ENCODE measurements at places on chromosomes 6 and 20. TPM values are rescaled to one million over a fixed set of nuclear protein-coding genes. Genes with fewer than 3 reads are reported as not detected.

ZNF322 gene
- 19.1 TPM for total RNA-seq

RHAG gene
- 0.32 TPM for total RNA-seq

LRFN2 gene
- total RNA-seq = not detected

CRYBG1 gene
- 30.7 TPM for total RNA-seq

SLC44A4 gene
- 0.56 TPM for total RNA-seq

DNA sequence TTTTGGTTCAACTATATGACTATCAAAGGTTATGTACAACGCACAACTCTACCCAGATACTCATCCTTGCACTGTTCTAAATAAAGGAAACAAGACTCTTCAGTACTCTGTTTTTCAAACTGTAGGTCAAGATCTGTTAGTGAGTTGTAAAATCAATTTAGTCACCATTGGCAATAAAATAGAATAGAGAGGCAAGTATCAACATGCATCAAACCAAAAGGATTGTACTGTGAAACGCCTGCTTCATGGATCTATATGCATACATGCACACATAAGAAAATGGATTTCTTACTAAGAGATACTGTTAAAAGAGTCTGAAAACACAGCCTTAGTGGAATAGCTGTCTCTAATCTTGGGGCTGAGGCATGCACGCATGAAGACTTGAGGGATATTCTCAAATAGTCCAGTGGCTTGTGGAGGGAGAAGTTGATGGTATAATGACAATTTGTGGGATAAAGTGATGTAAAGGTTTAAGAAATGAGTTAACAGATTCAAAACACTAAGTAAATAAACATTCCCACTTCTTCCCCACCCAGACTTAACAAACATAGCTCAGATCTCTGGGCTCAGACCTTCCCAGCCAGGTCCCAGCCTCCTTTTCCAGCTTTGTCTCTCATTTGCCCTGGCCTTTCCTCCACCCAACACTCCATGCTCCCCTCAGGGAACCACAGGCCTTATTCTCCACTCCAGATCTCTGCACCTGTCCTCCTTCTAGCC is 10.7 kb upstream of the LZTS3 start:
- no peak for DNase-seq
- no peak overlapping the region for H3K4me3 ChIP-seq
- H3K27ac ChIP-seq = no peak overlapping the region
- no peaks in the 10 kb centered on the region for H3K27me3 ChIP-seq
- no peaks in the 10 kb centered on the region for H3K4me1 ChIP-seq

DNA sequence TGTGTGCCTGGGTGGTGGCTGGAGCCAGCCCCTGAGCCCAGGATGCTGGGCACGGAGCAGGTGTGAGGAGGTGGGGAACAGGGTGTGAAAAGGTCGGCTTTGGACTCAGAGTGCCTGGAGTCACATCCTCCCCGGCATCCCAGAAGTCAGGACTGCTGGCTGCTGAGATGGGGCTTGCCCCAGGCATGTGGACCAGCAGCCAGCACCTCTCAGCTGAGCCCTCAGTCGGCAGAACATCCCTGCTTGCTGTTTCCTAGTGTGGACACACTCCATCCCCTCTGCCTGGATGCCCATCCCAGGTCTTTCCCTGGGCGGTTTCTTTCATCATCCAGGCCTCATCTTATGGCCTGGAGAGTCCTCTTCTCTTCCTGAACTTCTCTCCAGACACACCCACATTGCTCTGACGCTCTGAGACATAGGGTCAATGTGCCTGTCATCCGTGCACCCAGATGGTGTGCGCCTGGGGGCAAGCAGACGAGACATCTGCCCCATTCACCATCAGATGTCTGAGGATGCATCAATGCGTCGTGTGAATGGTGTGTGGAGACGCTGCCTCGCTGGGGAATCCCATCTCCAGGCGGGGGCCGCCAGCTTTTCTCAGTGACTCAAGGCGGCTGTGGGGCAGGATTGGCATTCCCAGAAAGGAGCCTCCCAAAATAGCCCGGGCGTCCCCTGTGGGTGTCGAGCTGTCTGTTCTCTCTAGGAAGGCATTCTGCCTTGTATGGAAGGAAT is 104.2 kb downstream of the SYCP2 start:
- H3K4me1 ChIP-seq = peaks cover 11% of the 10 kb centered on the region
- no peaks in the 10 kb centered on the region for H3K36me3 ChIP-seq
- no peak for DNase-seq
- H3K4me3 ChIP-seq = no peak overlapping the region
- H3K27me3 ChIP-seq = no peaks in the 10 kb centered on the region
- H3K27ac ChIP-seq = no peak overlapping the region

DNA sequence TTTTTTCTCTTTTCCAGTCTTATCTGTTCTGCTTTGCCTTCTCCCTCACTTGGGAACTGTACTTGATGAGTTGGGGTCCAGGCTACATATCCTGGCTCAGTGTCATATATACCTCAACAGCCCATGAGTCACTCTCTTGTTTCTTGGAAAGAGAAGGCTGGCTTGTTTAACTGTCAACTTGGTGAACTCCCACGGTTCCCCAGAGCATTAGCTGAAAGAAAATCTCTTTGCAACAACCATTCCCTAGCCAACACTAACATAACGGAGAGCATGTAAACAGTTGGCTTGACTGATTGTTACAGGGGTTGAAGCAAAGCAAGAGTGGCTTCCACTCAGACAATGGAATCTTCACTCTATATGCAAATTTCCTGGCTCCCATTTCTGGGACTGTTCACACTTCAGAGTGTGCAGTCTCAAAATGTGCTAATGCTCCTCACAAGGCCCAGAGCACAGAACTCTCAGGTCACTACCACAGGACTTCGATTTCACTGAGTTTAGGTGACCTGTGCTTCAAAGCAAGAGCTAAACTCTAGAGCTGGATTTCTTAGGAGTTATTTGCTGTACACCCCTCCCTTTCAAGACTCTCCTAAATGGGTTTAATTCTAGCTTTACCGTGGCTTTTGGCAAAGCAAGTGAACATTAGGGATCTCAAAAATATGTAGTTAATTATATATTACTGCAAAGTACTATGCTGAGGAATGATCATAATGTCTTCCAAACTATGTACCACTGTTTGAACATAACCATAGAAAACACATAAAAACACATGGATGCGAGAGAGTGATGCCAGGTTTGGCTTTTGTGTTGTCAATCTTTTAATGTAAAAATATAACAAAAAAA is 609.8 kb downstream of the RFPL4B start:
- no peak for DNase-seq
- H3K4me1 ChIP-seq = no peaks in the 10 kb centered on the region
- no peak overlapping the region for H3K4me3 ChIP-seq
- no peak overlapping the region for H3K27ac ChIP-seq

DNA sequence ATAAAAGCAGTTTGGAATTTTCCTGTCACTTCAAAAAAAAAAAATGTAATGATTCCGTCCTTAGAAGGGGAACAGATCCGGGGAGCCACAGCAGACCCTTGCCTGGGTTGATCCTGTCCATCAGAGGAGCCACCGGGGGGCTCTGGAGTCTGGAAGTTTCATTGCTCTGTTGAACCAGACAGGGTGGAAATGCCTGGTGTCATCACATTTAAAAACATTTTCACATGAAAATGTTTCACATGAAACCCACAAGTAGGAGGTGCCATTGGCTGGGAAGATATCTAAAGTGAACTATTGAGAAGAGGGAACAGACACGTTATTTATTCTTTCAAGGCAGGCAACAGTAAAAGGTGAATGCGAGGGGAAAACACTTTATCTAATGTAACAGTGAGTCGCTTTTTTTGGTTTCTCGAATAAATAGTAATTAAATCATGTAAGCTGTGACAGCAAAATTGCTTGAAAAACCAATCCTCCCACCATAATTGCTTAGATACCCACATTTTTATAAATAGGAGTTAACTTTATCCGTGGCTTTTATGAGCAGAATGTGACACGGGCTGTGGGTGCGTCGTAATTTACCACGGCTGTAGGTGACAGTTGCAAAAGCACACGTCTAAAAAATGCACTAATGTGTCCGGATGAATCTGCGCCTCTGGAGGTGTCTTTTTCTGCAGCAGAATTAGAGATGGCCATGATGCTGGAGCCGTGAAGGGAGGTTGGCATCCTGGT is 323.4 kb downstream of the TAF4 start:
- no peak for DNase-seq
- no peak overlapping the region for H3K4me3 ChIP-seq
- no peak overlapping the region for H3K27ac ChIP-seq
- H3K27me3 ChIP-seq = no peaks in the 10 kb centered on the region
- no peaks in the 10 kb centered on the region for H3K36me3 ChIP-seq

- H3K36me3 ChIP-seq = no peaks in the 10 kb centered on the region
- H3K27ac ChIP-seq = no peak overlapping the region
- H3K27me3 ChIP-seq = no peaks in the 10 kb centered on the region
- H3K4me1 ChIP-seq = no peaks in the 10 kb centered on the region
- DNase-seq = no peak
- no peak overlapping the region for H3K4me3 ChIP-seq
These were observed 123.5 kb downstream of the TCP11 start for GRCh38 chr6:35017411-35018181.

DNA sequence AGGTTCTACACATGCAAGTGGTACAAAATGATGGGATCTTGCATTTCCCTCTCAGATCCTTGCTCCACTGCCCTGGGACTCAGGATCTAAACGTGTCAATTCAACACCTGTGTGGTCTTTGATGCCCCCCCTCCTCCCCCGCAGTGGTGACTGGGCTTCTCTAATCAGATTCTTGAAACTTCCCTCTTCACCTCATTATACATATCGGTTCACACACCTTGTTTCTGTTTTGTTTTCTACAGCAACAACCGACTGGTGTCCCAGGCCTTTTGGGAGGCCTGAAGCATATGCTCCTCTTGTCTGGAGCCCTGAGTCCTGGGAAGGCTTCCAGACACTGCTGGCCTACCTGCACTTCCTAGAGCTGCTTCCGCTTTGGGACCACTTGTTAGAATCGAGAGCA is 20.0 kb downstream of the SAMD3 start:
- no peaks in the 10 kb centered on the region for H3K27me3 ChIP-seq
- DNase-seq = no peak
- H3K4me3 ChIP-seq = no peak overlapping the region
- H3K27ac ChIP-seq = 0 out of 2 replicates have a peak overlapping the region, but pooled peaks have one; percentile 2
- H3K36me3 ChIP-seq = no peaks in the 10 kb centered on the region

- H3K27ac ChIP-seq = no peak overlapping the region
- no peak overlapping the region for H3K4me3 ChIP-seq
- H3K4me1 ChIP-seq = no peaks in the 10 kb centered on the region
- no peaks in the 10 kb centered on the region for H3K27me3 ChIP-seq
These were observed 1196.7 kb upstream of the CITED2 start for GRCh38 chr6:140571145-140571544.

DNA sequence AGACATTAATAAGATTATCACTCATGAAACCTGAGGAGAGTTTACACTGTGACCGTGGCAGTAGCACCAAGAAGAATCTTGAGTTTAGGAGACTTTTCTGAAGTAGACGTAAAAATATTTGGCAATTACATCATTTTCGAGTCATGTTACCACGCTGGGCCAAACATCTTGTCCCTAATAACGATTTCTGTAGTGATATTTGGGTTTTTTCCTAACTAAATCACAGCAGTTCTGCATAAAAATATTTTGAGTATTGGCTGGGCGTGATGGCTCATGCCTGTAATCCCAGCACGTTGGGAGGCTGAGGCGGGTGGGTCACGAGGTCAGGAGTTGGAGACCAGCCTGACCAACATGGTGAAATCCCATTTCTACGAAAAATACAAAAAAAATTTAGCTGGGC is 262.4 kb downstream of the PHF3 start:
- H3K27ac ChIP-seq = no peak overlapping the region
- H3K27me3 ChIP-seq = no peaks in the 10 kb centered on the region
- H3K4me1 ChIP-seq = no peaks in the 10 kb centered on the region
- DNase-seq = no peak
- no peak overlapping the region for H3K4me3 ChIP-seq

- no peaks in the 10 kb centered on the region for H3K27me3 ChIP-seq
- DNase-seq = no peak
- H3K4me3 ChIP-seq = no peak overlapping the region
- H3K36me3 ChIP-seq = peaks cover 20% of the 10 kb centered on the region
These were observed 22.7 kb downstream of the MRPL14 start for GRCh38 chr6:44104481-44105021.

DNA sequence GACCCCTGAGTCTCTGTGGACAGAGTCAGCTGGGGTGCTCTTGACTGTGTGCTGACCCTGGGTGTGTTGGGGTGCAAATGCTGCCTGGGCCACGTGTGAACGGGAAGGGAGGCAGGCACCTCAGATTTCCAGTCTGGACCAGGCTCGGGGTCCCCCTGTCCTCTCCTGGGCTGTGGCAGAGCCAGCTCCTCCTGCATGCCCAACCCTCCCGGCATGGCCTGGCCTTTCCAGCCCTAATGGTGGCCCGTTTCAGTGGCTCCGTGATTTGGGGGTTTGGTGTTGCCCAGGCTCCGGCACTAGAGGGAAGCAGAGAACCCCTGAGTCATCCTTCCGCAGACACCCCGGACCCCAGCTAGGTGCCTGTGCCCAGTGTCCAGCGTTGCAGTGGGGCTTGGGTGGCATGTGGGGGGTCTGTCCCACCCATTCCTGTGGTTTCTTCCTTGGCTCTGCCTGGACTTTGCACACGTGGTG is 9.1 kb downstream of the RBM38 start:
- H3K27me3 ChIP-seq = no peaks in the 10 kb centered on the region
- H3K4me3 ChIP-seq = peak overlapping the region; percentile 72
- no peak for DNase-seq
- H3K36me3 ChIP-seq = peaks cover 35% of the 10 kb centered on the region
- peaks cover 53% of the 10 kb centered on the region for H3K4me1 ChIP-seq

GRCh38 chr6:128601060-128601459 is 80.7 kb upstream of the PTPRK start:
- H3K4me1 ChIP-seq = no peaks in the 10 kb centered on the region
- no peaks in the 10 kb centered on the region for H3K27me3 ChIP-seq
- no peak for DNase-seq
- H3K4me3 ChIP-seq = no peak overlapping the region
- H3K36me3 ChIP-seq = no peaks in the 10 kb centered on the region

DNA sequence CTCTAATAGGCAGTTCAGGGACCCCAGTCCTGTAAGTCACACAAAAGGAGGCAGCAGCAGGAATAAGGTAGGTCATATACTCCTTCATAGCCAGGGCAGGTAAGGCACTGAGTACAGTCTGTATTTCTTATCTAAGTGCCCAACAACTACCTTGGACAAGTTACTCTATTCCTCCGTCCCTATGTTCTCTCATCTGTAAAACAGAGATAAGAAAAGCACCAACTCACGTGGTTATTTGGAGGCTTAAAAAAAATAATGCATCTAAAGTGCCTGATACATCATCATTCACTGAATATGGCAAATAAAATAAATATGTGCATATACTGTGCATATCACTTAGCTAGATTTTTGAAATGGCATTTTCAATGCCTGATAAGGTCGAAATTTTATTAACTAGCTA is 298.1 kb upstream of the CDYL start:
- no peaks in the 10 kb centered on the region for H3K4me1 ChIP-seq
- H3K36me3 ChIP-seq = no peaks in the 10 kb centered on the region
- H3K27me3 ChIP-seq = no peaks in the 10 kb centered on the region
- no peak overlapping the region for H3K27ac ChIP-seq
- no peak for DNase-seq

DNA sequence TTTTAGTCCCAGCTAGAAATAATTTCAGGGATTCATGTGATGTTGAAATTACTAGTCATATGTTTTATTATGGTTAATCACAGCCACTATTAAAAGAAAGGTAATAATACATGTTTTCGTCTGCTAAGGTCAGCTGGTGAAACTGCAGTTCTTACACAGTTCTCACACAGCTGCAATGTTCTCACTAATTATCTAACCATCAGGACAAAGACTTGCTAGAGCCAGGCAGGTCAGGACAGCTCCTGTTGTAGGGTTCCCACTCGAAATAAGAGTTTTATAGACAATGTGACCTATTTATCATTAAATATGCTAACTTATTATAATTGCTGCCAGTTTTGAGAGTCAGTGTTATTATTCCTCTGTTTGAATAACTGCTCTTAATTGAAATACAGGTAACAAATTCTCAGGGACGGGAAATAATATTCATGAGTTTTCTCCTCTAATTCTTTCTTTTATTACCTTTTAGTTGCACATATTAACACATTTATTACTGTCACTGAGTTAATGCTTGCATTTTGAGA is 97.9 kb downstream of the GJA1 start:
- H3K4me1 ChIP-seq = no peaks in the 10 kb centered on the region
- no peak overlapping the region for H3K4me3 ChIP-seq
- H3K36me3 ChIP-seq = no peaks in the 10 kb centered on the region
- no peaks in the 10 kb centered on the region for H3K27me3 ChIP-seq

All from GM12878 (cell line).